ENCODE measurements at places on chromosomes 5 and 9.

DNA sequence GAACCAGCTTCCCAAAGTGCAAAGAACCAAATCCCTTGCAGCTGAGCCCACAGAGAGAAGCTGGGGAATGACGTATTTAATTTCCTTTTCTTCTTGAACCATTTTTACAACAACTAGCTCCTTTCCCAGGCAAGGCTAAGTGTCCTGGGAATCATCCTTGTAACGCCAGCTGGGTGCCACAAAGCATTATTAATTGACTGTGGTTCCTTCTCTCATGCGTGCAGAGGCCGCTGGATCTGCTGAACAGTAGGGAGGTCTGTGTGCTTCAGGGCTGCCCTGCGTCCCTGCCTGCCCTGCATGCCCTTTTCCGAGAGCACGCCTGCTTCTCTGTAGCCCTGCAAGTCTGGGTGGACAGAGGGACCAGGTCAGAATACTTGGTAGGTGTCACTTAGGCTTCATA, 124.1 kb upstream of the OTULINL start:
- H3K27ac ChIP-seq: no peak overlapping the region
- no peak for DNase-seq
- no peaks in the 10 kb centered on the region for H3K27me3 ChIP-seq
- peaks cover 31% of the 10 kb centered on the region for H3K36me3 ChIP-seq

- no peak for DNase-seq
- H3K27me3 ChIP-seq: no peaks in the 10 kb centered on the region
- H3K36me3 ChIP-seq: no peaks in the 10 kb centered on the region
- peaks cover 10% of the 10 kb centered on the region for H3K4me1 ChIP-seq
- no peak overlapping the region for H3K4me3 ChIP-seq
- H3K27ac ChIP-seq: no peak overlapping the region
These were observed 137.0 kb downstream of the PDE4D start for GRCh38 chr5:59756373-59757035.

DNA sequence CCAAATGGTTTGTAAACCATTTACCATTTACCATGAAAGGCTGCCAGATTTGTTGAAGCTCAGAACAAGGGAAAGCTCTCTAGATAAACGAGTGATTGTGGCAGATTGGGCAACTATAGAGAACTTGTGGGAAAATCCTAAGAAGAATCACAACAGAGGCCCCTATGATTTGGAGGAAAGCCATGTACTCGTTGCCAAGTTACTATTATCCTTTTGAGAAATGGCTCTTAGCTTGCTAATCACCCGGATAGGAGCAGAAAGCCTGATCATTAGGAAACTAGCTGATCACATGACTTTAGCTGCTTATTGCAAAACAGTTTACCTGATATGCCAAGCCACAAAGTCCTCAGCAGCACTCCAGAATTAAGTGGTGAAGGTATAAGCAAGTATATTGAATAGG, 23.5 kb upstream of the ATG10 start:
- no peaks in the 10 kb centered on the region for H3K4me1 ChIP-seq
- H3K36me3 ChIP-seq: no peaks in the 10 kb centered on the region
- no peak overlapping the region for H3K4me3 ChIP-seq
- no peaks in the 10 kb centered on the region for H3K27me3 ChIP-seq
- H3K27ac ChIP-seq: no peak overlapping the region

DNA sequence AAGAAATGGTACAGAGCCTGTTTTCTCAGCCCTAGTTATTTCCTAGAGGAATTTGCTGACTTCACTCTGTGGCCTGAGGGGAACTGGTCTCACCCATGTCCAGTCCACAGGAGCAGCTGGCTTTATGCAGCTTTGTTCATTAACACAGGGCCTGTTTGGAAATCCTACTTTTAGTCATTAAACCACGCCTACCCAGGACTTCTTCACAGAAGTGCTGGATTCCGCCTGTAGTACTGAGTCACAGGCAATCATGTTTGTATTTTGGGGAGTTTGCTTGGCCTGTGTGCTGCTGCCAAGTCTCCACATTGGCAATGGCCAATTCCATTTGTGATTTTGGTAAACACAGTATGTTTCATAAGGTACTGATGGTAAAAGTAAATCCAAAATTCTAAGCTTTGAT, 52.8 kb downstream of the CTNND2 start:
- H3K4me1 ChIP-seq: no peaks in the 10 kb centered on the region
- no peak overlapping the region for H3K27ac ChIP-seq
- DNase-seq: no peak
- H3K4me3 ChIP-seq: no peak overlapping the region
- H3K27me3 ChIP-seq: no peaks in the 10 kb centered on the region

- H3K27me3 ChIP-seq: peaks cover 9% of the 10 kb centered on the region
- no peaks in the 10 kb centered on the region for H3K4me1 ChIP-seq
- no peak overlapping the region for H3K27ac ChIP-seq
- H3K36me3 ChIP-seq: no peaks in the 10 kb centered on the region
- DNase-seq: no peak
These were observed 324.4 kb downstream of the ENC1 start for GRCh38 chr5:74316064-74316603.

GRCh38 chr9:107630156-107630555, 140.6 kb upstream of the KLF4 start:
- H3K27me3 ChIP-seq: peaks cover 17% of the 10 kb centered on the region
- H3K4me3 ChIP-seq: no peak overlapping the region
- no peak overlapping the region for H3K27ac ChIP-seq
- no peaks in the 10 kb centered on the region for H3K36me3 ChIP-seq
- DNase-seq: no peak

- H3K4me1 ChIP-seq: no peaks in the 10 kb centered on the region
- DNase-seq: no peak
- peak overlapping the region; percentile 41 for H3K4me3 ChIP-seq
- no peak overlapping the region for H3K27ac ChIP-seq
- peaks cover 1% of the 10 kb centered on the region for H3K27me3 ChIP-seq
- H3K36me3 ChIP-seq: no peaks in the 10 kb centered on the region
These were observed 124.3 kb downstream of the MRPS30 start for GRCh38 chr5:44932922-44933585.

DNA sequence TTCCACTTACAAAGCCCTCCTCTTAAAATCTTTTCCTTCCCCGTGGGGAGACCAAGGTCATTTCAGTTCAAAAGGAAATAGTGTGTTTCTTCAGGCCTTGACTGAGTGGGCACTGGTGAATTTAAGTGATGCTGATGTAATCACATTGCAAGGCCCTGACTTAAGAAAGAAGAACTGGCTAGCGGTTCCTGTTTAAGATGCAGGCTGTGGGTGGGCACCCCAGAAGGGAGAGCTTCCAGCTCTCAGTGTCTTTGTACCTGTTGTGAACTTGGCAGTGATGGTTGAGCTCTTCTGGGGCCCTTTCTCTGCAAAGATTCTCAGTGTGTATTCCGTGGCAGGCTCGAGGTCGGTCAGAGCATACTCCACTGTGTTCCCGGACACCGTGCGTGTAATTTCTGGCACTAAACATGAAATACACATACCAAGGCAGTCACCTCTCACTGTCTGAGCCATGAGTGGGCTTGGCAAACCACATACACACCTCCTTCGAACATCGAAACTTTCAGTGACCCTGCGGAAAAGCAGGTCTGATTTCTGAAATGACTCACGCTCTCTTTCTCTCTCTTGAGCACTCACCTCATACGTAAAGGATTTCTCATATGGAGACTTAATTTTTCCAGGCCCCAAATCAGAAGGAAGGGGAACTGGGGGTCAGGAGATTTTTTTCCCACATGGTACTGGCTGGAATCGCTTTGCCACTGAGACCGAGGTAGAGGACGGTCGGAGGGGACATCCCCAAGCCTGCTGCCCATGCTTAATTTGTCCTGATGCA, 81.9 kb downstream of the TNC start:
- no peak overlapping the region for H3K4me3 ChIP-seq
- no peaks in the 10 kb centered on the region for H3K36me3 ChIP-seq
- H3K4me1 ChIP-seq: peaks cover 8% of the 10 kb centered on the region

- H3K27me3 ChIP-seq: no peaks in the 10 kb centered on the region
- no peak overlapping the region for H3K4me3 ChIP-seq
- no peak for DNase-seq
- peaks cover 4% of the 10 kb centered on the region for H3K36me3 ChIP-seq
These were observed 27.2 kb downstream of the PIK3R1 start for GRCh38 chr5:68242743-68243142.

DNA sequence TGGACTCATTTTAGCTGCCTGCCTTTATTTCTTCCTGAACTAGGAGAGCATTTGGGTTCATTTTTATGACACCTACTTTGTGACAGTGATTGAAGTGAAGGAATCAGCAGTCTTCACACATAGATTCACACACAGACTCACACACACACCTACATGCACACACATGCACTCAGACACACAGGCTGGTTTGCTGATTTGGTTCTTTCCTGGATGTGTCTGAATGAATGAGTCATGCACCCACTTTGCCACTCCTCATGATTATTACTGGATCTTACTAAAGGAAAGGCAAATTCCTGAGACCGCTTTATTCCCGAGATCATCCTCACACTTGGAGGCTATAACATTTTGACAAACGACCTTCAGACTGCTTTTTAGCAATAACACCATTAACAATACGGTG, 529.5 kb downstream of the AGTPBP1 start:
- H3K27ac ChIP-seq: no peak overlapping the region
- H3K4me3 ChIP-seq: no peak overlapping the region

- peaks cover 1% of the 10 kb centered on the region for H3K27me3 ChIP-seq
- H3K4me3 ChIP-seq: no peak overlapping the region
- no peak overlapping the region for H3K27ac ChIP-seq
- H3K4me1 ChIP-seq: no peaks in the 10 kb centered on the region
- no peak for DNase-seq
These were observed 210.0 kb upstream of the PAPPA start for GRCh38 chr9:115943431-115944165.

- H3K27me3 ChIP-seq: peaks cover 12% of the 10 kb centered on the region
- DNase-seq: no peak
- H3K27ac ChIP-seq: no peak overlapping the region
- peaks cover 2% of the 10 kb centered on the region for H3K36me3 ChIP-seq
- H3K4me1 ChIP-seq: peaks cover 9% of the 10 kb centered on the region
These were observed 3.4 kb upstream of the DCTN4 start for GRCh38 chr5:150762211-150762610.

GRCh38 chr9:72211047-72211446, 61.8 kb downstream of the GDA start:
- DNase-seq: no peak
- peaks cover 9% of the 10 kb centered on the region for H3K27me3 ChIP-seq
- no peak overlapping the region for H3K4me3 ChIP-seq
- no peaks in the 10 kb centered on the region for H3K36me3 ChIP-seq
- no peak overlapping the region for H3K27ac ChIP-seq

- H3K4me3 ChIP-seq: no peak overlapping the region
- no peak for DNase-seq
- H3K27ac ChIP-seq: no peak overlapping the region
- peaks cover 13% of the 10 kb centered on the region for H3K27me3 ChIP-seq
- H3K4me1 ChIP-seq: no peaks in the 10 kb centered on the region
These were observed 161.0 kb upstream of the ZNF618 start for GRCh38 chr9:113715086-113715485.

DNA sequence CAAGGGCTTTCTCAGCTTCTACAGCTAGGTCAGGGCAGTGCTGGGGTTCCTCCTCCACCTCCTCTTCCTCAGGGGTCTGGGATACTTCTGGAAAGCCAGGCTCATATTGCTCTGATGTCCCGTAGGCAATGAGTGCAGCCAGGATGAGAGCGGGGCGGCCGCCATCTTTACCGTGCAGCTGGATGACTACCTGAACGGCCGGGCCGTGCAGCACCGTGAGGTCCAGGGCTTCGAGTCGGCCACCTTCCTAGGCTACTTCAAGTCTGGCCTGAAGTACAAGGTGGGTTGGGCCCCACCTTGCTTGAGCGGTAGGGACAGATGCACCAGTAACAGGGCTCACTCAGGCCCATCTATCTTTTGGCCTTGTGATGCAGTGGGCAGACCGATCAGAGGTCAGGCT, 34.8 kb downstream of the GSN start:
- H3K4me1 ChIP-seq: peaks cover 18% of the 10 kb centered on the region
- no peak for DNase-seq
- peaks cover 4% of the 10 kb centered on the region for H3K36me3 ChIP-seq
- no peaks in the 10 kb centered on the region for H3K27me3 ChIP-seq
- H3K4me3 ChIP-seq: no peak overlapping the region

- no peak overlapping the region for H3K27ac ChIP-seq
- peaks cover 21% of the 10 kb centered on the region for H3K27me3 ChIP-seq
- H3K4me1 ChIP-seq: no peaks in the 10 kb centered on the region
- H3K4me3 ChIP-seq: no peak overlapping the region
- DNase-seq: no peak
These were observed 142.0 kb upstream of the PANK3 start for GRCh38 chr5:168721002-168721753.

- peaks cover 9% of the 10 kb centered on the region for H3K4me1 ChIP-seq
- DNase-seq: peak; percentile 45
- peaks cover 6% of the 10 kb centered on the region for H3K27me3 ChIP-seq
- H3K27ac ChIP-seq: no peak within 1 kb of the TSS
- peak within 1 kb of the TSS; percentile 81 for H3K4me3 ChIP-seq
- H3K36me3 ChIP-seq: no peaks in the 10 kb centered on the region
These were observed at the start of gene OLFML2A for GRCh38 chr9:124776954-124777648. OLFML2A (plus strand) TSS chr9:124777133; CDS start chr9:124777271, 138 bp downstream.

DNA sequence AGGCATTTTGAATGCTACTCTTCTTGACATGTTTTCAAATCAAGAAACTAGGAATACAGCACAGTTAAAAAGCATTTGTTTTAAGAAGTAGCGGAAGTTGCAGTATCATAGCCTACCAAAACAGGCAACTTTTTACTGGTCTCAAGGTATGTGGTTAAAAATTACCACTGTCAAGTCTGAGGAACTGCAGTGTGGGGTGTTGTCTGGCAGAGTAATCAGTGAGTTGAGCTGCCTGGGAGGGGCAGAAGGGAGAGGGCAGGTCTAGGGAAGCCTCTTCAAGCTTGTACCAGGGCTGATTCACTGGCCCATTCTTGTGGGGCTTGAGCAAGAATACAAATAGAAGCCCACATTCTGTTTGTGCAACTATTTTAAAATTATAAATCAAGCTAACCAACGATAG, 42.4 kb upstream of the SV2C start:
- peaks cover 5% of the 10 kb centered on the region for H3K27me3 ChIP-seq
- H3K27ac ChIP-seq: no peak overlapping the region
- H3K4me1 ChIP-seq: peaks cover 4% of the 10 kb centered on the region
- no peaks in the 10 kb centered on the region for H3K36me3 ChIP-seq
- no peak overlapping the region for H3K4me3 ChIP-seq

DNA sequence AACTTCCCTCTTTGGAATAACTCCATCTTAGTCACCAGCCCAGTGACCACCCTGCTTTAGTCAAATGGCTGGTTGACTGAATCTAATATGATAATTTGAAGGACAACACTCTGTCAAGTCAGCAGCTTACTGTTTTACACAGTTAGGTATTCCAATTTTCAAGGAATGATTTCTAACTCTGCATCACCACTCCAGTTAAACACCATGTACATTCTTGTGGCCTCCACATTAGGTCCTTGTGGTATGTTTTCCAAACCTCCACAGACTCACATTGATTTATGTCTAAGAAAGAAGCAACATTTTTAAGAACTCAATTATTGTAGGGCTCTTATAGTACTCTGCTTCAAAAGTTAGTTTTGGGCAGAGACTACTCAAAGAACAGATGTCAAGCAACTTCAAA, 110.7 kb downstream of the TLE1 start:
- DNase-seq: no peak
- no peak overlapping the region for H3K27ac ChIP-seq
- peaks cover 8% of the 10 kb centered on the region for H3K36me3 ChIP-seq
- peaks cover 9% of the 10 kb centered on the region for H3K4me1 ChIP-seq
- H3K4me3 ChIP-seq: no peak overlapping the region
